ENCODE measurements at places on chromosomes 6 and 20.

DNA sequence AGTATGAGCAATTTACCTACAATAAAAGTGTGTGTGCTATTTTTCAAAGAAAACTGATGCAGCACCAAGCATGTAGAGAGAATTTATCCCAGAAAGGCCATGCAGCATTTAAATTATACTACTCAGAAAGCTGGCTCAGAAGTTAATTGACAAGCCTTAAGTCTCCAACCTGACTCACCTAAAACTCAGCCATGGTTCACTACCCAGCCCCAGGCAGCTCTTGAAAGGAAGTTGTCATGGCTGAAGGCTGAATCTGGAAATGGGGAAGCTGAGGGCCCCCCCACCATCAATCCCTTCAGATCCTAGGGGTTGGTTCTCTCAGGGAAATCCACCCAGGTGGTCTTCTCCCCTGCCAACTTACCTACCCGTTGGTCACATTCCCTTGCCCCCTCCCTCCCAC lies 19.7 kb downstream of the PPIL6 start:
- DNase-seq, result no peak

DNA sequence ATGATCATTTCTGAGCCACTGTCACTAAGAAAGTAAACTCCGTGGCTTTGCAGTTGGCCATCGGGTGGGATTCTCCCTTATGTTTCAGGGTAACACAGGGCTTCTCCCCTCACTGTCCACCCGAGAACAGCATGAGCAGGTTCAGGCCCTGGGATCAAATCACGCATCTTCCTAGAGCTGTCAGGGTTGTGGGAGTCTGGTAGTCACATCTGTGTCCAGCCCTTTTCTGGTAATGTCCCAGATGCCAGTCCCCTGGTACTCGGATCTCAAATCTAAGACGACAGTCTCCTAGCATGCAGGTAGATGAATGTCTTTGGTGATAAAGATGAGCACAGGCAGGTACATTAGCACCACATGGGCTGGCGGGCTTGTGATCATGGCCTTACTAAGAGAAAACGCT lies 4.8 kb downstream of the PXDC1 start:
- DNase-seq, result no peak

- DNase-seq, result no peak
Measured at GRCh38 chr6:157436944-157437336, 56.0 kb downstream of the ZDHHC14 start.

DNA sequence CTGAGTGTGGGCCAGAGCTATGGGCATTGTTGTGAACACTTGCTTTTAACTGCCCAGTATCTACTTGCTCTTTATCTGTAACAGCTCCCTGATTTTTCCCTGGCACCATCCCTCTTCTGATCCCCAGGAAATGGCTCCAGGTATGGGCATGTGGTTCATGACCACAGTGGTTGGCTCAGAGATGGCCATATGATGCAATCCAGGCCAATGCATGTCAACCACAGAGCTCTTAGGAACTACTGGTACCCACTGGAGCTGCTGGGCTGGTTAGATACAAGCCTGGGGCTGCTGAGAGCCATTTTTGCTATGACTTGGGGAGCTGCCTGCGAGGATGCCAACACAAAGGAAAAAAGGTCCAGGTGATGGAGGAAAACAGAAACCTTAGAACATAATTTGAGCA lies 55.6 kb downstream of the KCNB1 start:
- DNase-seq, result no peak

DNA sequence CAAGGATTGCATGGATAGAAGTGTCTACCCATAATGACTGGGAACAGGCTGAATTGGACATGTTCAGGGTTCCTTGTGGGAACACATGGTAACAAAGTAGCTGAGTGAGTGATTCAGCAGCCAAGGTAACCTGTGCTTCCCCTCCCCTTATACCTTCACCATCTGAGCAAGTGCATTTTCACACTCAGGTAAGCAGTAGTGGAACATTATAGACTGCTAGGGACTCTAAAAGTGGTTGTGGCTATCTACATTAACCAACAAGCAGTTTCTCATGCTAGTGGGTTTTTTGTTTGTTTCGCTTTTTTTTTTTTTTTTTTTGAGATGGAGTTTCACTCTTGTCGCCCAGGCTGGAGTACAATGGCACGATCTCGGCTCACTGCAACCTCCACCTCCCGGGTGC lies 41.4 kb downstream of the KIZ start:
- no peak for DNase-seq

DNA sequence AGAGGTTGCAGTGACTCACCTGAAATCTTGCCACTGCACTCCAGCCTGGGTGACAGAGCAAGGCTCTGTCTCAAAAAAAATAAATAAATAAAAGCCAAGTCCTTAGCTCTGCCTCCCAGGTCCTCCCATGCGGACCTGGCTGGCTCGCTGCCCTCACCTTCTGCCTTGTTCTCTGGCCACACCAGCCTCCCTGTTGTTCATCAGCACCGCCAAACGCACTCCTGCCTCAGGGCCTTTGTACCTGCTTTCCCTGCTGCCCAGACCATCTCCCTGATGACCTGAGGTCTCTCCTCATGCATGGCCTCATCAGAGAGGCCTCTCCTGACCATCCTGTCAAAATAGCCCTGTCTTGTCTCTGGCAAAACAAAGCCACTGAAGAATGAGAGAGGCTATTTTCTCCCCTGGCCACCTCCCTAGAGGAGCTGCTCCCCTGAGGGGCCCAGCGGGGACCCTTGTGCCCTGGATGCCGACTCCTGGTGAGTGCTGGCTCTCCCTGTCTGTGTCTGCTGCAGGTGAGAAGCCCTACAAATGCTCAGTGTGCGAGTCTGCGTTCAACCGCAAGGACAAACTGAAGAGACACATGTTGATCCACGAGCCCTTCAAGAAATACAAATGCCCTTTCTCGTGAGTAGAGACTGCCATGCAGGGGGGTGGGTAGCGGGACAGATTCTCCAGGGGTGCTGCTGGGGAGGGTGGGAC lies 22.6 kb upstream of the CHMP4B start:
- DNase-seq, result no peak

GRCh38 chr6:124670801-124671200 lies 291.4 kb upstream of the RNF217 start:
- no peak for DNase-seq

GRCh38 chr6:115945306-115945705 lies 115.4 kb downstream of the FRK start:
- no peak for DNase-seq

GRCh38 chr6:140893432-140893831 lies 1239.3 kb upstream of the GJE1 start:
- DNase-seq, result no peak

- no peak for DNase-seq
Measured at GRCh38 chr6:168988801-168989200, 264.8 kb downstream of the THBS2 start.

- DNase-seq, result no peak
Measured at GRCh38 chr6:63441266-63441956, 121.6 kb upstream of the LGSN start.

- DNase-seq, result no peak
Measured at GRCh38 chr6:154276810-154277628, 79.6 kb downstream of the IPCEF1 start.
